Frontal cortex (tissue), 4 donors: ENCODE measurements at places on chromosomes 3 and 15. TPM values are rescaled to one million over a fixed set of nuclear protein-coding genes. Genes with fewer than 3 reads are reported as not detected.

The GP5 gene
- not detected for total RNA-seq

- no peak for DNase-seq
Measured at GRCh38 chr3:55698831-55699230, 211.7 kb upstream of the WNT5A start.

The FOXL2NB gene
- 0.41 TPM for total RNA-seq

The CCRL2 gene
- 0.41 TPM for total RNA-seq

DNA sequence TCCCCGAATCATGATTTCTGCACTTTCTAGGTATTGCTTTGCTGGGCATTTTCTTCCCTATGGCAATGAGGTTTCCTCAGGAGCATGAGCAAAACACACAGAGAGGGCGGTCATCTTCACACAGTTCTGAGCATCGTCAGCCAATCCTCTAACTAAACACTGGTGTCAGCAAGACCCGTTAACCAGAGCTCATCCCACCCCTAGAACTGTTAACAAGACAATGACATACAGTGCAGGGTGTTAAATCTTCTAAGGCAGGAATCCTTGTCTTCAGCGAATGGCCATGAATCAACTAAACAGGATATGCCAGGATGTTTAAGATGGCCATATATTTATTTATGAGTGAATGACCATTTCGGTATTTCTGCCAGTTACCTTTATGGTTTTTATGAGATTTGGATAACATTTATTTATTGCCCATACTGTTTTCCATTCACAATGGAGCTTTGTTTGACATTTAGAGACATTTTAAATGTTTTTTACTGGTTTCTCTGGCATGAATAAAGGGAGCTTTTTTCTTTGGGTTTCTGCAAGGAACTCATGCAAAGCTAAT, 411.5 kb upstream of the PROK2 start:
- no peak for DNase-seq

DNA sequence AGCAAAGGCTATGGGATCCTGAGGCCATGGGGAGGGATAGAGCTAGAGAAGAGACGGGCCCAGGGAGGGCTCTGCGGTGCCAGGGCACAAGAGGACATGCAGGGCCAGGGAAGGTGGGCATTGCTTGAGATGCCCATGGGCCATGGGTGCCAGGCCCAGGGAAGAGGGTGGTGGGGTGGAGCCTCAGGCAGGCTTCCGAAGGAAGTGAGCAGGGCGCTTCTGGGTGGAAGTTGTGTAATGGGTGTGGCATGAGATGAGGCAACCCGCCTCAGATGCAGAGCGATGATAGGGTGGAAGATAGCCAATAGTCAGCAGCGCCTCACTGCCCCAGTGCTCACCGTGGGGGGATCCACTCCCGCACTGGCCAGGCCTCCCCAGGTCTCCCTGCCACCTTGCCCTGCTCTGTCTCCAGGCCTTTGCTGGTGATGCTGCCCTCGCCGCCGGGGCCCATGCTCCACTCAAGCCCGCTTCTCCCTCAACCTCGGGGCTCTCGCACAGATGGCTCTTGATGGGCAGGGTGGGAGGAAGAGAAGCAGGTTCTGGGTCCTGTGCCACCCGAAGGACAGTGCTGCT, 51.4 kb downstream of the DNAJB8 start:
- DNase-seq = no peak

DNA sequence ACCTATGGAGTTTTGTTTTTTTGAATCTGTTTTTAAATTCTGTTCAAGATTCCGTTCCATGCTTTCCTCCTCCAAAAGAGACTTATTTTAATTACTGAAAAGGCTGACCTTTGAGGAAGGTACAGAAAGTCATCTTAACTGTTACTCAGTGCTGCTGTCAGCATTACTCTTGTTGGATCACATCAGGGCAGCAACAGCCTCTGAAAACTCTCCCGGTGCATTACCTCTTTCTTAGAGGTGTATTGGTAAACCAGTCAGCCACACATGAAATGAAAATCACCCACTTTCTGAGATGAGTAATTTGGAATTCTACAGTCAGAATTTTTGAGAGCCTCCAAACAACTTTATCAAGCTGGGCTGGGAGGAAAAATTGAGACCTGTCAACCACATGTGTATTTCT, 88.5 kb upstream of the LIMD1 start:
- no peak for DNase-seq

DNA sequence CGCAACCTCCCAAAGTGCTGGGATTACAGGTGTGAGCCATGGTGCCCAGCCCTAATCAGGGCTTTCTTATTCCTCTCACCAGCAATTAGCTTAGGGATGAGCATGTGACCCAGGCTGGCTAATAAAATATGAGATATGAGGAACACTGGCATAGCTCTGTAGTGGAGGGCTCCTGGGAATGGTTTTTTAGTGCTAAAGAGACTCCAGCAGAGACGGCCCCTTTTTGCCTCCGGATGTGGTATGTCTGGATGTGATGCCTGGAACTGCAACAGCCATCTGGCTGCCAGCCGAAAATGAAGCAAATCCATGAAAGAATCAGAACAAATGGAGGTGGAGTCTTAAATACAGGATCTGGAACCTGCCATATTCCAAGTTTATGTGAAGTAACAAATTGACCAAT, 69.1 kb upstream of the MAGI1 start:
- no peak for DNase-seq

GRCh38 chr3:8606701-8607231, 37.8 kb downstream of the SSUH2 start:
- DNase-seq = no peak

DNA sequence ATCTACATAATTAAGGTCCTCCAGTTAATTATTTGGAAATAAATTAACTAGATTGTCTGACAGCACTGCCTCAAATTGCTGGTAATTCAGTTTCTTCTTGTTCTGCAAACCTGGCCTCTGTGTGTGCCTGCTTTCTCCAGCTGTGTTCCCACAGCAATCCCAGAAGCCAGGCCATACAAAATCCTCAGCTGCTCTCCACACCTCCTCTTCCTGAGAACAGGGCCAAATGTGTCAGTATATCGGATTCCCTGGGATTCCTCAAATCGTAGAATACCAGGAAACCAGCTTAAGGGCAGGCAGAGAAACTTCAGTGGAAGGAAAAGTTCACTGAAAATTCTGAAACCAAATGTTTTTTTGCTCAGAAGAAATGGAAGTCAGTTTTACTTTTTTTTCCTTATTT, 261.4 kb downstream of the ZMAT3 start:
- DNase-seq = no peak

DNA sequence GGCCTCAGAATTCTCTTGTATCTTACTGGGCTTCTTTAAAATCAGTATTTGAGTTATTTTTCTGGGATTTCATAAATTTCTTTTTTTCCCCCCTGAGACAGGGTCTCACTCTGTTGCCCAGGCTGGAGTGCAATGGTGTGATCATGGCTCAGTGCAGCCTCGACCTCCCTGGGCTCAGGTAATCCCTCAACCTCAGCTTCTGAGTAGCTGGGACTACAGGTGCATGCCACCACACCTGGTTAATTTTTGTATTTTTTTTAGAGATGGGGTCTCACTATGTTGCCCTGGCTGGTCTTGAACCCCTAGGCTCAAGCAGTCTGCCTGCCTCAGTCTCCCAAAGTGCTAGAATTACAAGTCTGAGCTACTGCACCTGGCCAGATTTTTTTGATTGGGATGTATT, 43.5 kb downstream of the NCK1 start:
- DNase-seq = no peak

DNA sequence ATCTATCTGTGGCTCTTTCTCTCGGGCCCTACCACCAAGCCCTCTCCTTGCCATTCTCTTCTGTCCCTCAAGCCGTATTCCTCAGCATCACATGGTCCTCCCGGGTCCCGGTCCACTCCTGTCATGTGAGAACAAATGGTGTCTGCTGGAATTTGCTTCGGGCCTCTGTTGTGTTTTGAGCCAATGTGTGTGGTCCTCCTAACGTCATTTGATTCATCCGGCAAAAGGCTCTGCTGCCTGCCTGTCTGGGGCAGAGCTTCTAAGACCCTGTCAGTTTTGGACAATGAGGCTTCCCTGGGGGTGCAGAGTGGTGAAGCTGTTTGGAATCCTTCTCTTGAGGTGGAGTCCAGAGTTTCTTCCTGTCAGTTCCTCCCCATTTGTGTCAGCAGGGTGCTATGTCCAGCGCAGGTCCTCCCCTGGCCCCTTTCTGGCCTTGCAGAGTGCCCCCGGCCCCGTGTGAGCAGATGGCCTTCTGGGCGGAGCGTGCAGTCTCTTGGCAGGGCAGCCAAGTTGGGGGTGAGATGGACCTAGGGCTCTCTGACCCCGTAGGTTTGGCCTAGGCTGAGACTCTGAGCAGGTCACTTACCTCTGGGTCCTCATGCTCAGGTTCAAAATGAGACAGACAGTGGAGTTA, 93.6 kb downstream of the APBA2 start:
- no peak for DNase-seq

- DNase-seq = no peak
Measured at GRCh38 chr3:23519314-23520208, 286.2 kb upstream of the UBE2E1 start.

The CHD2 gene
- total RNA-seq = 108 TPM

DNA sequence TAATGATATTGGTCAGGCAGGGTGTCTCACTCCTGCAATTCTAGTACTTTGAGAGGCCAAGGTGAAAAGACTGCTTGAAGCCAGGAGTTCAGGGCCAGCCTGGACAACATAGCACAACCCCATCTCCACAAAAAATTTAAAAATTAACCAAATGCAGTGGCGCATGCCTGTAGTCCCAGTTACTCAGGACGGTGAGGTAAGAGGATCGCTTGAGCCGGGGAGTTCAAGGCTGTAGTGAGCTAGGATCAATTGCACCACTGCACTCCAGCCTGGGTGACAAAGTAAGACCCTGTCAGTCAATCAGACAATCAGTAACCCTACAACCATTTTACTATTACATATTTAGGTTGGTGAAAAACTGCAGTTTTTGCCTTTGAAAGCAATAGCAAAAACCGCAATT, 43.0 kb downstream of the RBM15B start:
- no peak for DNase-seq

The LIPC gene
- not detected for total RNA-seq

The LRRC34 gene
- 5.3 TPM for total RNA-seq

- DNase-seq = no peak
Measured at GRCh38 chr3:174251681-174252080, 607.5 kb upstream of the NAALADL2 start.

- no peak for DNase-seq
Measured at GRCh38 chr3:145623349-145623748, 537.6 kb downstream of the PLOD2 start.

DNA sequence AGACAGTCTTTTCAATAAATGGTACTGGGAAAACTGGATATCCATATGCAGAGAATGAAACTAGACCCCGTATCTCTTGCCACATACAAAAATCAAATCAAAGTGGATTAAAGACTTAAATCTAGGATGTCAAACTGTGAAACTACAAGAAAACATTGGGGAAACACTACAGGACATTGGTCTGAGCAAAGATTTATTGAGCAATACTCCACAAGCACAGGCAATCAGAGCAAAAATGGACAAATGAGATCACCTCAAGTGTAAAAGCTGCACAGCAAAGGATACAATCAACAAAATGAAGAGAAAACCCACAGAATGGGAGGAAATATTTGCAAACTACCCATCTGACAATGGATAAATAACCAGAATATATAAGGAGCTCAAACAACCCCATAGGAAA, 38.4 kb upstream of the MBNL1 start:
- no peak for DNase-seq

DNA sequence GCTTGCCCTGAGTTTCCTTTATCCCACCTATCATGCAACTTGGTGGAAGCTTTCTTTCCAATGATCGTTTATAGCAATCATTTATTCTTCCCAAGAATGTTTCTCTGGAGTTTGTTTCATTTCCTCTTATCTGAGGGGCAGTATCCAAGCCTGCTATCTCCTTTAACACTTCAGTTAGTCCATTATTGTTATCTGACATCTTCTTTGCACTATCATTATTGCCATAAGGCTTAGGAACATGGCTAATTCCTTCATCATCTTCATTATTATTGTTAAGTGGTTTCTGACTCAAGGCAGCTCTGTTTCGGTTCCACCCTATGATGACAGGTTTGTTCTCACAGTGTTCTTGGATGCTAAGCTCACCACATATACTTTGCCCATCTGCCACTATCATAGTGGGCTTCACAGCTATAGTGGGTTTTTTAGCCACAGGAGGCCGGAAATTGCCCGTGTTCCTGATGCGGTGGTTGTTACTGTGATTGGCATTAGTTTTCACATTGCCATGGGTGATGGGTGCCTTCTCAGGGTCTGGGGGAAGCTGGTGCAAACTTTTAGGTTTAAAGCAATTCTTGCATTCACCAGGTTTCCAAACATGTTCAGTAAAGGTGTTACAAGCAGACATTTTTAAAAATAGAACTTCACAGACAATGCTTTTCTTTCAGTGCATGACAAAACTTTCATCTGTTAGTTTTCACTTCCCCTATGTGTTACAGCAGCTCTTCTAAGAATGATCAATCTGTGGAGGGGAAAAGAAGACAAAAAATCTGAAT, 110.6 kb upstream of the TSPAN3 start:
- no peak for DNase-seq

The CD96 gene
- not detected for total RNA-seq

DNA sequence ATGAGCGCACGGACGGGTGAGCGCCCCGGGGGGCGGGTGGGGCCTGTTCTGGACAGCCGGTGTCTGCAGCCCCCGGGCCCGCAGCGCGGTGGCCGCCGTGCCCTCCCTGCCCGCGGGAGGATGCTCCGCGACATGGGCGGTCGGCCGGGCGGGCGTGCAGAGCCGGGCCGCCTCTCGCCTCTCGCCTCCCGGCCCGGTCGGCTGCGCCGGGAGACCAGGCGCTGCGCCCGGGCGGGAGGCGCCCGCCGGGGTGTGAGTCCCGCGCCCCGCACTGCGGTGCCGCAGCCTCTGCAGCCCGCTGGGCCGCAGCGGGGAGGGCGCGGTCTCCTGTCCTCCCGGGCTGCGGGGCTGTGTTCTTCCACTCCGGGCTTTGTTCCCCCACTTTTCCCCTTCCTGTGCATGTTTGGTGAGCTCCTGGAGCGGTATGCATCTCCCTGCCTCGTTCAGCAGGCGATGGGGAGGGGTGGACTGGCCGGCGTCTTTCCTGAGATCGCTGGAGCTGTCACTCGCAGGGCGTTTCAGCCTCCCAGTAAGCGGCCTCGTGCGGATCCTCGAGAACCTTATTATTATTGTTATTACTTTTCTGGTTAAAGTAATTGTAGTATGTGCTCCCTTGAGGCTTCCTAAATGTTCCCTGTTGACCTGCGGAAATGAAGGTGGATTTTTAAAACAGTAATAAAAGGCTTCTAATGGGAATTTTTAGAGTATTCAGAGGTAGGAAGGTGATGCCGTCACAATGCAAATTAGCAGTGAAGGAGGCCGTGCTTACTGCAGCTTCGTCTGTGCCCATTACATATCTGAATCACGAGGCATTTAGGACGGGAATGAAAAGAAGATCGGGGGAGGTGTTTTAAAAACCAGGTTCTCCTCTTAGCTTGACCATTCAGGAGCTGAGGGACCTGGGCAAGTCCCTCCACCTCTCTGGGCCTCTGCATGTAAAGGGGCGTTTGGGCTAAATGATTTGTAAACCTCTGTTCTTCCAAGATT, 593 bp downstream of the TMOD2 start:
- DNase-seq = no peak

The PLOD2 gene
- 14.7 TPM for total RNA-seq

DNA sequence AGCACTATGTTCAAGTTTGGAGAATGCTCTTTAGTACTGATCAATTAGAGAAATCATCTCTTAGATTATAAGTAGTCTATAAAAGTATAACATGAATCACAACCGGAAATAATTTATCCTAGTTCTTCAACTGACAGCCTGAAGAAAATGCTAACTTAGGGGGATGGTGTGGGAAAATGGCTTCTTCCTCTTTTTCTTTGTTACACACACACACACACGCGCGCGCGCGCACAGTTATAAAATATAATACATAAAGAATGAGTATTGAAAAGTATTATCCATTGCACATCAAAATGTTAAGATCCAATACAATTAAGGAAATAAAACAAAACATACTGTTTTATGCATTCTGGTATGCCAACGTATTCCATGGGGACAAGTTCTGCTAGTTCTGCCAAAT, 11.2 kb upstream of the GTF2A2 start:
- DNase-seq = no peak
